ENCODE measurements at places on chromosomes 3 and 15.

GRCh38 chr3:192772240-192772894 is 45.0 kb upstream of the FGF12 start:
- H3K4me3 ChIP-seq, result no peak overlapping the region
- H3K27me3 ChIP-seq, result no peaks in the 10 kb centered on the region
- no peaks in the 10 kb centered on the region for H3K36me3 ChIP-seq
- DNase-seq, result no peak
- no peaks in the 10 kb centered on the region for H3K4me1 ChIP-seq
- H3K27ac ChIP-seq, result no peak overlapping the region

GRCh38 chr15:47358876-47359275 is 358.4 kb upstream of the SEMA6D start:
- no peaks in the 10 kb centered on the region for H3K36me3 ChIP-seq
- no peak overlapping the region for H3K27ac ChIP-seq
- no peaks in the 10 kb centered on the region for H3K4me1 ChIP-seq
- DNase-seq, result no peak
- no peak overlapping the region for H3K4me3 ChIP-seq

- H3K27ac ChIP-seq, result no peak overlapping the region
- no peaks in the 10 kb centered on the region for H3K27me3 ChIP-seq
- H3K4me1 ChIP-seq, result peaks cover 12% of the 10 kb centered on the region
- no peak overlapping the region for H3K4me3 ChIP-seq
- H3K36me3 ChIP-seq, result no peaks in the 10 kb centered on the region
- DNase-seq, result no peak
Observed at GRCh38 chr3:150240891-150241290, 167.2 kb upstream of the TSC22D2 start.

GRCh38 chr15:99123713-99124451 is 19.0 kb downstream of the SYNM start:
- peak overlapping the region; percentile 55 for H3K27ac ChIP-seq
- H3K27me3 ChIP-seq, result no peaks in the 10 kb centered on the region
- DNase-seq, result peak; percentile 82
- no peaks in the 10 kb centered on the region for H3K36me3 ChIP-seq
- H3K4me1 ChIP-seq, result peaks cover 16% of the 10 kb centered on the region
- H3K4me3 ChIP-seq, result peak overlapping the region; percentile 28

DNA sequence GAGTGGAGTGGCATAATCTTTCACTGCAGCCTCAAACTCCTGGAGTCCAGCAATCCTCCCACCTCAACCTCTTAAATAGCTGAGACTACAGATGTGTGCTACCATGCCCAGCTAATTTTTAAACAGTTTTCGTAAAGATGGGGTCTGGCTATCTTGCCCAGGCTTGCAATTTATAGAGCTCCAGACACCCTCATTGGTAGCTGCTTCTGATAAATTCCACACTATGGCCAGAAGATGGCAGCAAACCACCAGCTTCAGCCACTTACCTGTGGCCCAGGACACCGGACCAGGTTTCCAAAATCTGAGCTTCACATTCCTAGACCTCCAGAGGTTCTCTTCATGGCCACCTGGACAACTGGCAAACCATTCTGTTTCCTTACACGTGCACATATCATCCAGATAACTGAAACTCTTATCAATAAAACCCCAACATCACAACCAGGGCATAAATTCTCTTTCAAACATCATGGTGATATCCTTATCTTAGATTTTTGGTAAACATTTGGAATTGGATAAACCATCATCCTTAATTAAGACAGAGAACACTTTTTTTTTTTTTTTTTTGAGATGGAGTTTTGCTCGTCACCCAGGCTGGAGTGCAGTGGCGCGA is 28.9 kb downstream of the FBXW12 start:
- H3K27me3 ChIP-seq, result no peaks in the 10 kb centered on the region
- no peak for DNase-seq
- no peak overlapping the region for H3K27ac ChIP-seq
- H3K4me3 ChIP-seq, result no peak overlapping the region
- no peaks in the 10 kb centered on the region for H3K36me3 ChIP-seq
- H3K4me1 ChIP-seq, result peaks cover 14% of the 10 kb centered on the region

- peaks cover 26% of the 10 kb centered on the region for H3K4me1 ChIP-seq
- H3K27ac ChIP-seq, result peak overlapping the region; percentile 83
- H3K36me3 ChIP-seq, result no peaks in the 10 kb centered on the region
- no peak for DNase-seq
Observed at GRCh38 chr3:108137460-108137814, 46.6 kb upstream of the CD47 start.

GRCh38 chr15:47794252-47794914 is 77.1 kb downstream of the SEMA6D start:
- H3K36me3 ChIP-seq, result no peaks in the 10 kb centered on the region
- no peaks in the 10 kb centered on the region for H3K4me1 ChIP-seq
- H3K27ac ChIP-seq, result no peak overlapping the region
- no peaks in the 10 kb centered on the region for H3K27me3 ChIP-seq
- no peak for DNase-seq
- no peak overlapping the region for H3K4me3 ChIP-seq

DNA sequence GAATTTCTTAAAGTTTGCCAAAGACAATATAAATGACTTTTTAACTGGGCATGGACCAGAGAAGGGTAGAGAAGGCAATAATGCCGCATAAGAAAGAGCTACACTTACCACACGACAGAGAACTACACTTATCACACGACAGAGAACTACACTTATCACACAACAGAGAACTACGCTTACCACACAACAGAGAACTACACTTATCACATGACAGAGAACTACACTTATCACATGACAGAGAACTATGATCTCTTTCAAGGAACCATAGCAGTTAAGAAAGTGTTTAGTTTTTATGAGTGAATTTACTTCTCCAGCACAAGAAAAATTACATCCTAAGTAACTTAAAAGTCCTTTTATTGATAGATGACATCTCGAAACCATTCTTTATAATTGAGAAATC is 32.0 kb downstream of the DCUN1D1 start:
- peaks cover 36% of the 10 kb centered on the region for H3K36me3 ChIP-seq
- no peaks in the 10 kb centered on the region for H3K27me3 ChIP-seq

DNA sequence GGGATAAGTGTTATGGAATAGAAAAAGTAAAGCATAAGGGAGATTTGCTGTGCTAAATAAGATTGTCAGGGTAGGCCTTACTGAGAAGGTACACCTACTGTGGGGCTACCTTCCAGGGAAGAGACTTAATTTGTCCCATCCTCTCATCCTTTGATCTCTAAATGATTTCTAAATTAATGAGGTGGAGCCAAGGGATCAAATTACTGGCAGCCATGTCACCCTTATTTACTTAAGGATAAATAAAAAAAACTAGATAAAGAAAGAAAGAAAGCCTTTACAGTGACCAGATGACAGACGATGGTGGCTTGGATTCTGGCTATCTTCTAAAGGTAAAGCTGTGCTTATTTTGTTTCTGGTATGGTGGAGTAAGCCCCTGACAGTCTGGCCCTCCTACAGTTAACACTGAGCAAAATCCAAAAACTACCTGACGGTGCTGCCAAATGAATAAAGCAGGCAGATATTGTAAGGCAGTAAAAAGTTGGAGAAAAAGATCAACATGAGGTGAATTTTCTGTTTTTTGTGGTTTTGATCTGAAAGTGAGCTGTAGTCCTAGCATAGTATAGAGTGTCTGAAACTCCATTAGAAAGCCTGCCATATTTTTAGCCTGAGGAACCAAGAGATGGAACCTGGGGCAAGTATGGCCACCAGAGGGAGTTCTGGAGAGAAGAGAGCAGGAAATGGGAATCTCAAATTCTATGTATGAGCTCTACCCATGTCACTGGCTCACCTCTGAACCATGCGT is 285.1 kb upstream of the MANF start:
- no peaks in the 10 kb centered on the region for H3K36me3 ChIP-seq
- H3K27me3 ChIP-seq, result no peaks in the 10 kb centered on the region
- no peak overlapping the region for H3K4me3 ChIP-seq
- H3K4me1 ChIP-seq, result no peaks in the 10 kb centered on the region
- DNase-seq, result no peak

DNA sequence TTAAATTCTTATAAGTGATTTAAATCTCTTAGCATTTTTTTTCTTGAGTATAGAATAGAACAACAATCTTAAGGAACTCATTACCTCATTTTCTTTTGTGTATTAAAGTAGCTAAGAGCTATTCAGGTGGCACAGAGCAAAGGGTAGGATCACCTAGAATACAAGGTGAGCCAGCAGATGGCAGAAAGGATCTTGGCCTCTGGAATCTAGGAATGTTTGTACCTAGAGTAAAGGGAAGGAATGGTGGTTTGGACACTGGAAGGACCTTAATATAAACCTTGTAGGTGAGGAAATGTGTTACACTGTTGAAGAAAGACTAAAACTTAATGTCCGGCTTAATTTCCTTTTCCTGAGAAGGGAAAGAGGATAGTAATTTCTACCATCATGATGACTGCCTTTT is 89.0 kb downstream of the GHSR start:
- H3K27ac ChIP-seq, result no peak overlapping the region
- H3K4me1 ChIP-seq, result no peaks in the 10 kb centered on the region
- H3K27me3 ChIP-seq, result no peaks in the 10 kb centered on the region
- peaks cover 47% of the 10 kb centered on the region for H3K36me3 ChIP-seq
- H3K4me3 ChIP-seq, result no peak overlapping the region
